ENCODE measurements at places on chromosomes 2 and 18.

DNA sequence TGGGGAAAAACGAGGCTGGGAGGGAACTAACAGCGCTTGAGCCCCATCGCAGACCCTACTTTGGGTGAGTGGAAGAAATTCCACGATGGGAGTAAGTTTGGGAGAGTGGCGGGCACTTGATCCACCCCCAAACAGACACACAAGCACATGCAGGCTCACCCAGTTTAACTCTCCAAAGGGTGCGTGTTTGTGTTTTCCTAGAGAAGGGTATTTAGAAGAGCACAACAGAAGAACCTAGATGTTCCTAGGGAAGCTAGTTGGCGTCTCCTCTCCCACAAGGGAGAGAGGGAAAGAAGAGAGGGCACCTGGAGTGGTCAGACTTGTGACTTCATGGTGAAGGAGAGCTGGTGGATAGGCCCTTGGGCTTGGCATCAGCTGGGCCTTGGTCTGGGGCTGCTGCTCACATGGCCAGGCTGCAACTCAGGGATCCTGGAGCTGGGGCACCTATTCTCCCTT is 3.2 kb downstream of the GATA6 start:
- no peak for DNase-seq

- no peak for DNase-seq
Observed at GRCh38 chr2:25822190-25823117, 55.8 kb downstream of the ASXL2 start.

DNA sequence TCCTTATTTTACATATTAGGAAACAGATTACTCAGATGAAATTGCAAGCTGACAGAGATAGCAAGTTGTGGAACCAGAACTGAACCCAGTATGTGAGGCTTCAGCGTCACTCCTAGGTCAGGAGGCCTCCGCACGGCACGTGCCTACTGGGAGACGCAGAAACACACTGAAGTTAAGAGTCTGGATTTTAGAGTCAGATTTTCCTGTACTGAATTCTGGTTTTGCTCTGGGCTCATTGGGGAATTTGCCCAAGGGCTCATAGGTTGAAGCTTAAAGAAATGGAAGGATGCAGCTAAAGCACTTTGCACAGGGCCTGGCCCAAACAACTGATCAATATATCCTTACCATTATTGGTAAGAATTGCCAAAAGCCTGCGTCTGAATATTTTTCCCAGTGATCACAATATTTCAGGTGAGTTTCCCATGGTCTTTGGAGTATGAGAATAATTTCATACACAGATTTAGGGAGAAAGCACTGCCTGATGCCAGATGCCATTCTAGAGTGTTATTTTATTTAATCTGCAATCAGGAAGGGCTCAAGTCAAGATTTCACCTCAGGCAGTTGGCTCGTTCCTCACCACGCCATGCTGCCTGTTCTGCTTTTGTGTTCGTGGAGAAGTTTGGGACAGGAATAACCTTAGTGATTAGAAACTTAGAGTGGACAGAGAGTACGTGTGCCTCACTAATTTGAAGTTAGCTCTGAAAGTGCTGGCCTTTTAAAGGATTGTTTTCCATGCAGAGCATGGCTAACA is 331.9 kb downstream of the MYCN start:
- DNase-seq = no peak

DNA sequence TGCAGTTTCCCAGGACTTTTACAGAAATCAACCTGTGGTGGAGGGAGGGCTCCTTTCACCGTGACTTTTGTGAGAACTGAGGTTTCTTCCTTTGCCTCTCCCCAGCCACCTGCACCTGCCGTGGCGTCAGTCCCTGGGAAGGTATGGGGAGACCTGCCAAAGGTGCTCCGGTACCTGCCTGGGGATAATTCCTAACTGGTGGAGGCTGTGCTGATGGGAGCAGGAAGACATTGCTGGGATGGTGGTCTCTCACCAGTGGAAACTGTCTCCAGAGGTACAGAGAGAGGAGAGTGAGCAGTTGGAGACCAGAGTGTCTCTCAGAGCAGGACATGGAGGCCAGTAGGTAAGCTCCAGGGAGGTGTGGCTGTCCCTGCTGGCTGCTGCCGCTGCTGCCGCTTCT is 52.6 kb downstream of the CIB4 start:
- DNase-seq = no peak

All from NCI-H1092 (cell line).